Jurkat, Clone E6-1 (cell line): ENCODE measurements at places on chromosomes 7 and 10.
A peak's percentile ranks its signal among the peaks of the same experiment; 100 is the strongest.

DNA sequence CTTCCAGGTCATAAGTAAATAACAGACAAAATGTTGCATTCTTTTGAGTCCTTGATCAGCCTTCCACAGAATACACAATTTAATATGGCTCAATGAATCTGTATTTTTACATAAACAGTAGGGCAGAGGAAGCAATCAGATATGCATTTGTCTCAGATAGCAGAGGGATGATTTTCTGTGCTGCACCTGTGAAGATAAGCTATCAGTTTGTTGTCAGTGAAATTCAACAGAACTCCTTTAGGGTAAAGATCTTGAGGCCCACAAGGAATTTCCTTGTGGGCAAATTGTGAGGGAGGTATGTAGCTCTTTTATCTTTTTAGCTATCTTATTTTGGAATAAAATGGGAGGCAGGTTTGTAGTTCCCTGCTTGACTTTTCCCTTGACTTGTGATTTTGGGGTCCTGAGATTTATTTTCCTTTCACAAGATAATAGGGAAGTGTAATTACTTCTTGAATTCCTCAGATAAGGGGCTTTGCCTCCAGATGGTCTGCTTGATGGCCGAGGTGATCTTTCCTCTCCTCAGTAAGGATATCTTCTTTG is 60.8 kb upstream of the CYP2C18 start:
- DNase-seq = no peak

- DNase-seq = peak; percentile 51
Observed at GRCh38 chr10:46530249-46531186, 25.9 kb downstream of the GPRIN2 start.

- DNase-seq = no peak
Observed at GRCh38 chr10:32350811-32351350, 3.9 kb upstream of the EPC1 start.

GRCh38 chr7:43385309-43385680 is 197.6 kb upstream of the STK17A start:
- no peak for DNase-seq

- no peak for DNase-seq
Observed at GRCh38 chr10:3067859-3068179, 471 bp downstream of the PFKP start.

- no peak for DNase-seq
Observed at GRCh38 chr10:20303453-20304152, 487.4 kb downstream of the PLXDC2 start.

DNA sequence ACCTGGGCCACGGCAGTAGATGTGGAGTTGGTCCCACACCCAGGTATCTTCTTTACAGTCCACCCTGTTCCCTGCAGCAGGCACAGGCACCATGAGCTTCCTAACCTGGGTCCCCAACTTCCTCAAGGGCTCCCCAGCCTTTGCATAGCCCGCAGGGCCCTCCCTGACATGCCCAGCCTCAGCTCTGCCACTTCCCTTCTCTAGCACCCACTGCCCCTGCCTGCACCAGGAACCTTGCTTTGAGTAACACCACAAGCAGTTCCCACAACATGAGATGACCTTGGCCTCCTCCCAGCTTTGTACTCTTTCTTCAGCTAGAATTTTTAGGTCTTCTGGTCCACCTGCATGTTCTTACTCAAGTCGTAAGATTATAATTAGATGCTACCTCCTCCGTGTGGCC is 92.2 kb upstream of the ZPBP start:
- DNase-seq = no peak

- DNase-seq = no peak
Observed at GRCh38 chr7:44366986-44367385, 41.6 kb upstream of the CAMK2B start.

DNA sequence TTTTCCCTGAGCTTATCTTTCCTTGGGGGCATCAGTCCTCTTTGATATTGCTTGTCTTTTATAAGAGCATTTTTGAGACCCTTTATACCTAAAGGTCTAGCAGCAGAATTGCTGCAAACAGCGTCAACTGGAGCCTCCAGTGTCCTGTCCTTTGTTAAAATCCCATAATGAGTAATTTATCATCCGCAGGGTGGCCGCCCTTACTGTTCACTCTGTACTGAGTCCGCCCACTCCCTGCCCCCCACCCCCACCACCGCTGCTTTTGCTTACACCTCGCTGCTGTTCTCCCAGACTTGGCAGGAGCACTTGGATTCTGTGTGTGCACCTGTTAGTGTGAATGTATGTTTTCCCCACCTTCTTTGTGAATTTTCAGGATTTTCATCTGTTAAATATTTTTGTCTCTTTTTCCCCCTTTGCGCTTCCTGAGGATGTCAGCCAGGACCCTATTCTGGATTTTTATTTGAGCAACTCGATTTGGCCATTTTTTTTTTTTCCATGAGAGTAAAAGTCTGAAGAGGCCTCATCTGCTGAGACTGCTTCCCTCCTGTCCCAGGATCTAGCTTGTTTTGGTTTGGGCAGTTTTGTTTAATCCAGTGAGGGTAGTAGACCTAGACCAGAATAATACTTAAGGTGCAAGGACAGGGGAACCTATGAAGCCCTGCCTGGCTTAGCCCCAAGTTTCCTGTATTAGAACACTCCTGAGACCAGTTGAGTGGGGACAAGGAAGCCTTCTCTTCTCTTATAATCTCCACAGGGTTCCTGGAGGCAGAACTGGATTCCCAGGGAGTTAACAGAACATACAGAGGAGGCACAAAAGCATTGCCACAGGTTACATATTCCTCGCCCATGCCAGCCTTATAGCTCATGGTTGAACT is 8.2 kb downstream of the AGFG2 start:
- no peak for DNase-seq
